ENCODE measurements at places on chromosomes 16 and 17. TPM values are rescaled to one million over a fixed set of nuclear protein-coding genes. Genes with fewer than 3 reads are reported as not detected.

Gene KIF19
- not detected for total RNA-seq

Gene CCDC102A
- 25.0 TPM for total RNA-seq

Gene PDILT
- not detected for total RNA-seq

Gene HIGD1B
- not detected for total RNA-seq

Gene OR3A2
- not detected for total RNA-seq

Gene CPHXL
- not detected for total RNA-seq

Gene SLX1B
- total RNA-seq = 46.4 TPM

Gene USP7
- 29.2 TPM for total RNA-seq

Gene MEFV
- not detected for total RNA-seq

Gene OR4D1
- not detected for total RNA-seq

Gene ABCA6
- total RNA-seq = 0.03 TPM

Gene KAT7
- 35.8 TPM for total RNA-seq

Gene TRPV3
- total RNA-seq = 0.61 TPM

Gene SLC5A10
- not detected for total RNA-seq

Gene NAGS
- 2.5 TPM for total RNA-seq

Gene MYH8
- total RNA-seq = not detected

Gene HAGH
- total RNA-seq = 108 TPM

Gene MLKL
- total RNA-seq = not detected

Gene MT1F
- total RNA-seq = not detected

Gene SPIRE2
- total RNA-seq = 21.7 TPM

Gene KRT20
- total RNA-seq = not detected

Gene OSGIN1
- total RNA-seq = 11.0 TPM

Gene CFAP119
- 2.4 TPM for total RNA-seq

Gene PPY
- total RNA-seq = not detected

Gene SMIM36
- total RNA-seq = not detected

Gene C17orf50
- not detected for total RNA-seq

Gene PRSS36
- total RNA-seq = 0.06 TPM

Gene NACA2
- 0.47 TPM for total RNA-seq

Gene RNF227
- total RNA-seq = 3.5 TPM

Gene HBA2
- not detected for total RNA-seq

Gene CSH2
- total RNA-seq = not detected

Gene TMEM256
- 369 TPM for total RNA-seq

Gene DHRS7C
- total RNA-seq = not detected

Gene MRTFB
- 6.4 TPM for total RNA-seq

Gene APOBR
- total RNA-seq = 0.10 TPM

Gene NBR1
- 42.8 TPM for total RNA-seq

Gene YBX2
- total RNA-seq = 20.9 TPM
